ENCODE measurements at places on chromosomes 5 and 9. TPM values are rescaled to one million over a fixed set of nuclear protein-coding genes. Genes with fewer than 3 reads are reported as not detected.

DNA sequence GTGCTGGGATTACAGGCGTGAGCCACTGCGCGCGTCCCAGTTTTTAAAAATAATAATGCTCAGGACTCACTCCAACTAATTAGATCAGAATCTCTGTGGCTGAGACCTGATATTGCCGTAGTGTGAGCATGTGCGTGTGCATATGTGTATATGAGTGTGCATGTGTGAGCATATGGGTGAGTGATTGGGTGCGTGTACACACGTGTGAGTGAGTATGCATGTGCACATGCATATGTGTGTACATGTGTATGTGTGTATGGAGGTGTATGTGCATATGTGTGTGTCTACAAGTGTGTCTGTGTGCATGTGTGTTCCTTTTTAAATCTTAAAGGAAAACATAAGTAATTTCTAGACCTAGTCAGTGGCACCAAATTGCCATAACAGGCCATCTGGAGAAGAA is 54.8 kb upstream of the CKS2 start:
- no peak for DNase-seq

Gene CSNK1A1
- 132 TPM for polyA plus RNA-seq

DNA sequence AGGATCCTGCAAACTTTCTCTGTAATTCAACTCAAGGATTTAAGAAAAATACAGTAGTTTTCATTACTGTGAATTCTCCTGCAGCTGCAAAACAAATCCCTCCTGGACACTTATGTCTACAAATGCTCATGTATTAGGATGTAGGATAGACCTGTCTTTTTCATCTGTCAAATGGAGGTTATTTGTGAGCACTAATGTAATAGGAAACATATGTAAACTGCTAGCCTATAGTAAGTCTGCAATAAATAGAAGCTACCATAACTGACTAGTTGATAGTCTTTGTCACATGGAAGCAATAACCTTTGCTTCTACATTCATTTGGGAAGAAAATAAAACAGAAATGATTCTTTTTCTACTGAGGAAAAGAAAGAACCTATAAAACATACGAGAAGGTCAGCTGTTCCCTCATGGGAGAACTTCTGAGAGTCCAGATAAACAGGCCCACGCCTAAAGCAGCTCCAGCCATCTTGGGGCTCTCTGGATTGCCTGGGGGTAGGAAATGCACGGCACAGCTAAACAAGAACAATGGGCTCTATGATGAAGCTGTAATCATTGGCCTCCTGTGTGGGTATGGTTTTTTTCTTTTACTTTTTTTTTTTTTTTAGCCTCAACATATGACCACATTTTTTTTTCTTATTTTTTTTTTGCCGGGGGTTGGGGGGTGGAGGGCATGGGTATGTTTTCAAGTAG is 6.2 kb downstream of the KCNV2 start:
- peak; percentile 96 for DNase-seq

DNA sequence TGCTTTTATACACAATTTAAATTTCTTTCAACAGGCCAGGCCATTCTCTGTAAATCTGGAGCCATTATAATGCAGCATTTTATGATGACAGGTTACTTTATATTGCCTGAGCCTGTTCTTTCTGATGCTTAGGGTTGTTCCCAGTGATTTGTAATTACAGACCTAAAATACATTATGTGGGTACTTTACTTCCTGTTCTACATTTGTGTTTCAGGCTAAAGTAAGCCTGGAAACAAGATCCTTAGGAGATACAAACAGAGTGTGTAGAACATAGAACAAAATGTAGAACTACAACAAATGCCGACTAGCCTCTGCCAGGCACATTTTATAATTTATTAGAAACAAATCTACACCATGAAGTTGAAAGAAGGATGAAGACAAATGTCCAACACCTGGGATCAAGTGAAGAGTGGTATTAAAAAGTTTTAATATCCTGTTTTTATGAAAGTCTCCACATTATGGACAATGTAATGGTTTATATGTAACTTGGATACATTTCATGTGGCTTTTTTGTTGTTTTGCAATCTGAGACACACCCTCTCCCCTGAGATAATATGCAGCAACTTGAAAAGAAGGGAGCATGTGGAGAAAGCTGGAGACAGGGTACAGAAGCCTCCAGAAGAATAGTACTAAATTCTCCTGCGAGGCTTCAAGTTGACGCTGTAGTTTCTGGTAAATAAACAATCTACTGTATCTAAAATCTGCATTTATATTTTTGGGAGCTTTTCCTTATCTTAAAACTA is 46.9 kb downstream of the VCAN start:
- DNase-seq, result peak; percentile 66

Gene ORM2
- polyA plus RNA-seq, result not detected

Gene SPATA31D4
- polyA plus RNA-seq, result not detected

DNA sequence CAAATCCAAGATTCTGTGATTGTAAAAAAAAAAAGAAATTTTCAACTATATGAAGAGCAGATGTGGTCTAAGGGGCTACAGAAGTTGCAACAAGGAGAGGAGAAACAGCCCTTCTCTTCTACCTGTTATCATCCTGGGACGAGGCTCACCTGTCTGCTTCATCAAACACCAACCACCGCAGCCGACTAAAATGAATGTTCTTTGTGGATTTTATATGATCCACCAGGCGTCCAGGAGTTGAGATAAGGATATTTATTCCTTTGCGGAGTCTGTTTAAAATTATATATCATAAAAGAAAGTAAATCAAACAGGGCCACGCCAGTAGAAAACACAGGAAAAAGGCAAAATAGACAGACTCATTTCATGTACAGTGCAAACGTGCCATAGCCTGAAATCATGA is 21.5 kb downstream of the DDX31 start:
- DNase-seq, result no peak

DNA sequence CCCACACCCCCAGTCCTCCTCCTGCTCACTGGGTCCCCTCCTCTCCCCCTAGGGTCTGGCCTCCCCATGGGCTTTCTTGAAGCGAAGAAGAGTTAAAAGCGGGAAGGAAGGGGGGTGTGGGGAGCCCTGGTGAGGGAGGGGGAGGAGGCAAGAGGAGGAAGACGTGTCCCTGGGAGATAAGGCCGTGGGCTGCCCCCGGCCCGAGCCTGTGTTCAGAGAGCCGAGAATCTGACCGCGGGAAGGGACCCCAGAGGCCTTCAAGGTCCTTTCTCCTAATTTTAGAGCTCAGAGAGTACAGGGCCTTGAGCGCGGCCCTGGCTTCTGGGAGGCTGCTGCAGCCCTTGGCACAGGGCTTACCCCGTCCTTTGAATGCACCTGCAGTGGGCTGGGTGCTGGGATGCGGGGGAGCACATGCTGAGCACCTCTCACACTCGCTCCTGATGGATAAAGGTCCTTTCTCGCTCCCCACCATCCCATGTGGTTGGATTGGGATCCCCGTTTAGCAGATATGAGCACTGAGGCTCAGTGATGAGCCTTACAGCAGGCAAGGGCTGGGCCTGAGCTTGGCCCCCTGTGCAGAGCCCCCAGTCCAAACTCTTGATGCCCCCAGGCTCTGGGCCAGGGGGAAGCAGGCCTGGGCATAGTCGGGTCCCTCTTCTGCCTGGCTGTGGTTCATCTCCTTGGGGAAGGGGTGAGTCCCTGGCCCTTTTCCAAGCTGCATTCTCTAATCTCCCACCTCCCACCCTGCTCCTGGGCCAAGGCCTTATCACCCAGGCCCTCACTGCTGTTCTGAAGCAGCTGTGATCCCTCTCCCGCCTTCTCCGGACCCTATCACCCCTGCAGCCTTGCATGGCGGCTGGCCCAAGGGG is 5.9 kb downstream of the GFI1B start:
- DNase-seq, result no peak
